ENCODE measurements at places on chromosomes 12 and 14.

DNA sequence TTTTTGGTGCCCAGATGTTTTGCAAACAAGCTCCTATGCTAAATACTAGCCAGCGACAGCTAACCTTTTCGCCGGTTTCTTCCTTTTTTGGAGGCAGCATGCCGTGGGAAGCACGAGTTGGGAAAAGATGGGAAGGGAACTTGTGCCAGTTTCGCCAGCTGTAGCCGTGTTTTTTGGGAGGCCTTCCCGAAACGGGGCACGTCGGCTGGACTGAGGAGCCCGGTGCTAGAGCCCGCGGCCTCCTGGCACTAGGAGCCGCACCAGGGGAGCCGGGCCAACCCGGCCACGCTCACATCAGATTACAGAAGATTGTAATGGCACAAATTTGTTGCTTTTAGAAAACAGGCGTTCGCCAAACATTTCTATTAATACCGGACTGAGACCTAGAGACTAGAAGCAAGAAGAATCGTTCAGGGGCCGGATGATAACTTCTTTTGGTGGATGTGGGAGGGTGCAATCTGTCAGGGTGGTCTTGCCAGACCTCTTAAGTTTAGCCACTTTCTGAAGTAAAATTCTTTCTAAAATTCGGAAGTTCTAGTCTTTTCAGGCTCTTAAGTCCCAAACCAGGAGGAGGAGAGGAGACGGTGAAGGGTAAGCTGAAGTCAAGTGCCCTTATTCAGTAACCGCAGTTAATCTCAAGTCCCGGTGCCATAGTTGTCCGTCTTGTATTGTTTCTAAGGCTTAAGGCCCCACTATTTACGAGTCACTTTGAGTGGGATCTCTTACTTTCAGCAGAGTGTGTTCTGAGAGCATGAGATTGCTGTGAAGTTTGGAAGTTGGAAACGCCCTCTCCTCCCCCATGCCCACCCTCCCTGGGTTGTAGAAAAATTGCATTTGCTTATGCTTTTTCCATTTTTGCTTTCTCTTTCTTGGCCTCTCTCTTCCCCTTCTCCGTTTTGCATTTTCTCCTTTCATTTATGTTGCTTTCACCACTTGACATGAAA lies 1.3 kb downstream of the RASSF3 start:
- DNase-seq = no peak

- DNase-seq = no peak
Measured at GRCh38 chr12:52260361-52261207, 13.9 kb upstream of the KRT86 start.

- DNase-seq = no peak
Measured at GRCh38 chr14:46840944-46841720, 189.6 kb upstream of the RPL10L start.

- DNase-seq = no peak
Measured at GRCh38 chr14:100723135-100723829, 3.4 kb upstream of the DLK1 start.

DNA sequence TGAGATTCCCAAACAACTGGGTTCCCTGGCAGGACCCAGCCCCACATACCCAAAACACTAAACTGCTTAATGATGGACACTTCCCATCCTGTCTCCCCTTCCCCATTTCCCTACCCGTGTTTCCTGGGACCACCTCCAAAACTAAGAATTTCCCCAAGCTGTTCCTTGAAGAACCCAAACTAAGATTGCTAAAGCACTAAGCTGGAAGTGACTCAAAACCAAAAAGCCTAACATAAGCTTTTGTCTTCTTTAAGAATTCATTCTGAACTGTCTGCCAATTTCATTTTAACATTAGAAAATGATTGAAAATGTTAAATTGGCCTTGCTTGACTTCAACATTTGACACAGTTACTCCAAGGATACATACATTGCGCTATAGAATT lies 29.5 kb upstream of the STAB2 start:
- DNase-seq = no peak

DNA sequence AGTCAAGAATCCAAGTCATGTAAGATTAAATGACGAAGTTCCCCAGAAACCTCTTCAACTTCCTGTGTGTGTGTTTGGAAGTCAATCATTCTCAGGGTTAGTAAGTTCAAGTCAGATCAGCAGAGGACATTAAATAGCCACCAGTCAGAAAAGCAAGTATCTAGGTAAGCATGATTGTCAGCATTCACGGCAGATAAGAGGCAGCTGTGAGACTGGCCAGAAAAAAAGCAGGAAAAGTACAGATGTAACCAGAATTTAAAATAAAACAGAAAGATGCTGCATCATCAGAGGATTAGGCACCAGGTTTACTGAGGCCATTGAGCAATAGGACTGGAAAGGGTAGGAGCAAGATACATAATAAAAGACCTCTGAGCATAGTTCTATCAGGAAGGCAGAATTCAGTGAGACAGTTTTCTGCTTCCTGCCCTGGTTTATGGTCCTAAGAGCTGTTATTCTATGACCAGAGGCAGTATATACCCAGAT lies 606.9 kb downstream of the FSCB start:
- DNase-seq = no peak

GRCh38 chr12:63826006-63826585 lies 18.4 kb upstream of the SRGAP1 start:
- DNase-seq = no peak

GRCh38 chr12:7624478-7624877 lies 41.2 kb downstream of the APOBEC1 start:
- no peak for DNase-seq

DNA sequence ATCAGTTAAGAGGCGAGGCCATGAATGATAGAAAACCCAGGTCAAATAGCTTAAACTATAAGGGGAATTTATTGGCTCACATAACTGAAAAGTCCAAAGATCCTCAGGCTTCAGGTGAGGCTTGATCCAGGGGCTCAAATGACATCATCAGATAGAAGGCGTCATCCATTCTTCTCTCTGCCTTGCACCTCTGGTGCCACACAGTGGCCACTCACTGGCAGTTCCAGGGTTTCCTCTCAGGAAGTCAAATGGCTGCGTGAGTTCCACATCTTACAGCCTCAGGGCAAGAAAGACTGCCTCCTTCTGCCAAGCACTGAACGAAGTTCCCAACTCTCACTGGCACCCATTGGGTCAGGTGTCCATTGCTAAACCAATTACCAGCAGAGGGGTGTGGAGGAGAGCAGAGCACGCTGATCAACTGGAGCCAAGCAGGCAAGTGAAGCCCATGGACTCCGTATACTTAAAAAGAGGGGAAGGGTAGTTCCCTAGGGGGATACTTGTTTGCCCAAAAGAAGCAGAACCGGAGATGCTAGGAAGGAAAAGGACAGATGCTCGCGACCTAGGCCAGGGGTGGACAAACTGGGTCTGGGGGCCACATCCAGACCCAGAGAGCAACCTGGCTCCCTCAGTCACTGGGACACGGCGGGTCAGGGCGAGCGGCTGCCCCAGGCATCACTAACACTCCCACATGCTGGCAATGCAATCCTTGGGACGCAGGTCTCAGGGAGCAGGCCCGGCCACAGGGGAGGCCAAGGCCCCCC lies 69.3 kb downstream of the SERPINA3 start:
- no peak for DNase-seq

- no peak for DNase-seq
Measured at GRCh38 chr14:73634011-73634833, 10.6 kb upstream of the DNAL1 start.

DNA sequence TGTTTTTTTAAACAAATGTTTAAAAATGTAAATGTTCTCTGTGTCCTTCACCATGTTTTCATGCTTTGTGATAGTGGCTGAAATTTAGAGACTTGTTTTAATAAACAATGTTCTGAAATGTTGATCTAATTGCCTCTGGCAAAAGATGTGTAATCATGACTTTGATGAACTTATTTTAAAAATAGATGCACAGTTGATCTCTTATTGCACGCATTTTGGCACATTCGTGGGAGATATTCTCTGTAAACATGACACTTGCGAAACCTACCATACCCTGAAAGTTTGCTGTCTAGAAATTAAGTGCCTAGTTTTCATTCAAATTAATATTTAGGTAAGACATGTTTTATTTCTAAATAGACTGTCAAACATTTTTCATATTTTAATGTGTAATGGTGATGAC lies 119.7 kb upstream of the DNM1L start:
- no peak for DNase-seq

GRCh38 chr14:52856139-52856538 lies 64.7 kb upstream of the GNPNAT1 start:
- DNase-seq = no peak

DNA sequence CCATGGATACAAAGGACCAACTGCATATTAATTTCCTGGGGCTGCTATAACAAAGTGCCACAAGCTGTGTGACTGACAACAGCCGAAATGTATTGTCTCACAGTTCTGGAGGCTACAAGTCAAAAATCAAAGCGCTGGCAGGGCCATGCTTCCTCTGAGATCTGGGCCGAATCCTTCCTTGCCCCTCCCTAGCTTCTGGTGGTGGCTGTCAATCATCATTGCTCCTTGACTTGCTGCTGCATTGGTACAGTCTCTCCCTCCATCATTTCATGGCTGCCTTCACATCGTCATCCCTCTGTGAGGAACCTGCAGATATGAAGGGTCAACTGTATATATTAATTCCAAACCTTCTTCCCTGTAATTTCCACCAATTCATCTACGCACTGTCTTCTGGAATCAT lies 118.3 kb downstream of the EXOC5 start:
- DNase-seq = no peak

GRCh38 chr14:76117789-76118484 lies 33.8 kb upstream of the GPATCH2L start:
- no peak for DNase-seq

- DNase-seq = no peak
Measured at GRCh38 chr12:107026806-107027635, 40.1 kb upstream of the MTERF2 start.

DNA sequence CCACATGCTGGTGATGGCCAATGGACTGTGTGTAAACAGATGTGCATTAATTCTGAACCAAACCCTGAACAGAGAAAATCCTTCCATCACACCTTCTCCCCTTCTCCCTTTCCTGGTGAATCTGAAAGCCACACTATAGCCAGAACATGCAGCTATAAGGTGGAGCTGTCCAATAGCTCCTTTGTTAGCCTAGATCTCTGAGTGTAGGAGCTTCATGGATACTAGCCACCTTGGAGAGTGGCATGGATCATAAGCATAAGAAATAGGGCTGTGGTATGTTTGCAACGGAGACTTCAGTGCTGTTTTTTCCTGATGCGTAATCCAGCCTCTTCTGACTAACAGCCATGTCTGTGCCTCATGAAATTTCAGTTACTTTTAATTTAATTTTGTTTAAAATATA lies 364.5 kb downstream of the BTG1 start:
- no peak for DNase-seq

DNA sequence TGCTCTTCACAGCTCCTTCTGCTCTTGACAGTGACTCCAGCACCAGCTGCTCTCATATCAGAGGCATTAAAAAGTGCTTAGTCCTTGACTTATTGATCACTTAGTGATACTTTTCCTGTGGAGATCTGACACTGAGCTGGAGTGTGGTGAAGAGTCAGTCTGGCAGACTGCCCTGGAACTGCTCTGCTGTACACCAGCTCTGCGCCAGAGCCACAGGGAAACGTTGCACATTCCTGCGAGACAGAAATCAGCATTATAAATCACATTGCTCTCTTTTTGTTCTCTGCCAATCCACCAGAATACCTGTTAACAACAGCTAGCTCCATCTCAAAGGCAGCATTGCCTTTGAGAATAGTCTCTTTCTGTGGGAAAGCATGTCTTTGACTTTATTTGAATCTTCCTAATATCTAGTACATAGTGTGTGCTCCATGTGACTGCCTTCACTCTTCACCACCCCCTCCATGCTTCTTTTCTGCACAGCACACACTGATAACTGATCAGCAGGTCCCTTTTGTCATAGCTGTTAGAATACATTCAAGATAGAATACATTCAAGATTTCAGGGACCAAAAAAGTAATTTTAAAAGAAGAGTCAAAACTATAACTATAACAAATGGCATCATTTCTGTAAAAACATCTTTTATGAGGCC lies 48.2 kb upstream of the VSX2 start:
- no peak for DNase-seq

DNA sequence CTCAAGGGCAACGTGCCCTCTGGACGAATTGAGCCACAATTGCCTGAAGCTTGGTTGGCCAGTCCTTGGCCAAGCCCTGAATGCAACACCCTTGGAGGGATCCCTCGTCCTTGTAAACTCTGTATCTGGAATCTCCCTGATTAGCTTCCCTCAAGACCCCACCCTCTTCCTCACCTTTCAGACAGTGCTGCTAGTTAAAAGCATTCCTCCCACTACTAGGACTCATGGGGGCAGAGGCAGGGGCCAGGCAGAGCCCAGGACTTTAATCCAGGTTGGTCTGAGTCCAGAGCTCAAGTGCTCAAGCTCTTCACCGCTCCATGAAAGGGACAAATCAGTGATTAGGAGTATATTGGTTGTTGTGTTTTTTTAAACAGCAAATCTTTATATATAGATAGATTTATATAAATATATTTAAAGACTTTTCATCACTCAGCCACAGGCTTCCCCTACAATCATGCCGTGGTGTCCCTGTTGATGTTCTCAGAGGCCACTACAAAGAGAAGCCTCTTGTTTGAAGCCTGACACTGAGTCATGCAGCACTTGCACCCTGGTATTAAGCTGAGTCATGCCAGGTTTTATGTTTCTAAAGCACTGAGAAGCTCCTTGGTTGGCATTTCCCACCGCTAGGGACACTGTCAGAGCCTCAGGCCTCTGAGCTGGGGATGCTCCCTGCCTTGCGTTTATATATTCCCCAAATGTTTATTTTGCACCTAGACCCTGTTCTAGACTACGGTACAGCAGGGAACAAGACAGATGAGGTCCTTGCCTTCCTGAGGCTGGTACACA lies 53.8 kb upstream of the GSC start:
- DNase-seq = no peak

GRCh38 chr14:35682802-35683201 lies 126.3 kb downstream of the RALGAPA1 start:
- DNase-seq = no peak

GRCh38 chr14:30218907-30219306 lies 291.3 kb upstream of the PRKD1 start:
- DNase-seq = no peak

DNA sequence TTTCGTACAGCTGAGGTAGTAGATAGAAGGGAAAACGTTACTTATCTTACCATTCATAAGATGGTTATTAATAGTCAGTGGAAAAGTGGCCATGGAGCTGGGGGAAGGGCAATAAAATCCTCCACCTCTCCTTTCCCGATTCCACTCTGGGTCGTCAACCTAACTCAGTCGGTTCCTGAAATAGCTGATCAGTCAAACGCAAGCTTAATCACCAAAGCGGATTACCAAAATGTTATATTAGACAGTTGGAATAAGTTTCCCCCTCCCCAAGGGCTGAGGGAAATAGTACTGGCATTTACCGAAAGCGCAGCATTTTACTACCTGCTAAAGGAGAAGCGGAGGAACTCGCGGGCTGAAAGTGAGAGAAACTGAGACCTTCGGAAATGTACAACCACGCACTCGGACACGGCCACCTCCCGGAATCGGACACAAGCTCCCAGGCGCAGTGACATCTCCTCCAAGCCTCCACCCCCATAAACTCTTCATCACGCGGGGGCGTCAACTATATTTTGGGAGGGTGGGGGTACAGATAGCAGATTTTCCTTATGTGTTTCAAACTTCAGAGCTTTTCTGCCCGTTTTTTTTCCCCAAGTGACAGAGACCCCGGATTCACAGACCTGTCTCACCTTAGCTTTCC lies 1.2 kb downstream of the PPM1H start:
- no peak for DNase-seq
